ENCODE measurements at places on chromosomes 6 and 20.
A peak's percentile ranks its signal among the peaks of the same experiment; 100 is the strongest.

GRCh38 chr6:108780784-108781183 is 67.4 kb upstream of the ARMC2 start:
- DNase-seq: no peak

DNA sequence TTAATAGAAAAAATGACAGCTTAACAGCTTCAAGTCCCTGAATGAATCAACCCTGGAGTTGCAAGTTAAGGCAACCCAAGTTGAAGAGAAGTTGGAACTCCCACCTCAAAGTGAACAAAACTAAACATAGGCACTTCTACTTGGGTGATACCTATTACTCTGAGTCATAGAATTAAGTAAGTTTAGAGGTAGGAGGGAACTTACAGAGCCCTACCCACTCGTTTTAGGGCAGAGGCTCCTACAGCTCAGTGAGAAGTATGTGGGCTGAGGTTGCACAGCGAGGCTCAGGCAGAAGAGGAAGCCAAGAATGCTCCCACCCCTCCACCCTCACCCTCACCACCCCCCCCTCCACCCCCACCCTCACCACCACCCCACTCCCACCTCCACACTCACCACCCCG is 42.2 kb downstream of the NFATC2 start:
- no peak for DNase-seq

- no peak for DNase-seq
Measured at GRCh38 chr6:108895571-108895970, 47.3 kb downstream of the ARMC2 start.

DNA sequence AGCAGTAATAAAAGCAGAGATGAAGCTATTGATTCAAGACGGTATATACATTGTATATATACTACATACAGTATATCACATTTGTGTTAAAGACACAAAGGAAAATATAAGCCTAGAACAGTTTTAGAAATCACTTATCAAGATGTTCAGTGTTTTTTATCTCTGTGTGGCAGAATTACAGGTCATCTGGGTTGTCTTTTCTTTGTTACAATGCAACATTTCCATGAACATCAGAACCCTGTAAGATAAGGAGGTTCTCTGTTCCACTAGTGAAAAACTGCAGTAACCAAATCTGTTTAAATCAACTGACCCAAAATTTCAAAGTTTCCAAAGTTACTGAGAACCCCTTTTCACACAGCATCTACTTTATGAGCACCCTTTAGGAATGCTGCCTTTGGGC is 42.2 kb downstream of the B4GALT5 start:
- DNase-seq: no peak

GRCh38 chr20:49457444-49457843 is 25.0 kb downstream of the KCNB1 start:
- no peak for DNase-seq

DNA sequence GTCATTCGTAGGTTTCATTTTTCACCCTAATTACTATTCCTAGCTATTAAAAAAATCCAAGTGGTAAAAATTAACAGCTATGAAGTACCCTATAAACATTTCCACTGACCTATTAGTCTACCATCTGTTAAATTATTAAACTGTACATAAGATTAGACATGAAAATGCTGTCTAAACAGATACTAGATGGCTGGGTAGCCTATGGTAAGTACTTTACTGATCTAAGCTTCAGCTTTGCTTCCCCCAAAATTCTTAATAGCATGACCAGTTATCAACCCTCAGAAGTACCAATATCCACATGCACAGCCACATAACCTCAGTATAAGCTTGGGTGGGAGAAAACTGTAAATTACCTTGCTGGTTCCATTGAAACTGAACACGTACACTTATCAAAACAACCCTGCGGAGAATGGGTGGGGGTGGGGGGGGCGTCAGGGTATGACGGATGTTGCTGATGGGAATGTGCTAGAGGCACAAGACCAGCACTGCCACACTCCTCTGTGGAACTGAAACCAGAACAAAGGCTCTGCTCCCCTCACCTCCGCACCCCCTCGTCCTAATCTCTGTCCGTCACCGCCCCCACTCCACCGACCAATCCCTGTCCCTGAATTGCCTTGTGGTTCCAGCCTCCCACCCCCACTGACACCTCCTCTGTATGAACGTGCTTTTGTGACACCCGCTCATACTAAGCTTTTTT is 45.3 kb downstream of the B4GALT5 start:
- DNase-seq: no peak

- DNase-seq: no peak
Measured at GRCh38 chr6:147578159-147578558, 69.7 kb downstream of the SAMD5 start.

DNA sequence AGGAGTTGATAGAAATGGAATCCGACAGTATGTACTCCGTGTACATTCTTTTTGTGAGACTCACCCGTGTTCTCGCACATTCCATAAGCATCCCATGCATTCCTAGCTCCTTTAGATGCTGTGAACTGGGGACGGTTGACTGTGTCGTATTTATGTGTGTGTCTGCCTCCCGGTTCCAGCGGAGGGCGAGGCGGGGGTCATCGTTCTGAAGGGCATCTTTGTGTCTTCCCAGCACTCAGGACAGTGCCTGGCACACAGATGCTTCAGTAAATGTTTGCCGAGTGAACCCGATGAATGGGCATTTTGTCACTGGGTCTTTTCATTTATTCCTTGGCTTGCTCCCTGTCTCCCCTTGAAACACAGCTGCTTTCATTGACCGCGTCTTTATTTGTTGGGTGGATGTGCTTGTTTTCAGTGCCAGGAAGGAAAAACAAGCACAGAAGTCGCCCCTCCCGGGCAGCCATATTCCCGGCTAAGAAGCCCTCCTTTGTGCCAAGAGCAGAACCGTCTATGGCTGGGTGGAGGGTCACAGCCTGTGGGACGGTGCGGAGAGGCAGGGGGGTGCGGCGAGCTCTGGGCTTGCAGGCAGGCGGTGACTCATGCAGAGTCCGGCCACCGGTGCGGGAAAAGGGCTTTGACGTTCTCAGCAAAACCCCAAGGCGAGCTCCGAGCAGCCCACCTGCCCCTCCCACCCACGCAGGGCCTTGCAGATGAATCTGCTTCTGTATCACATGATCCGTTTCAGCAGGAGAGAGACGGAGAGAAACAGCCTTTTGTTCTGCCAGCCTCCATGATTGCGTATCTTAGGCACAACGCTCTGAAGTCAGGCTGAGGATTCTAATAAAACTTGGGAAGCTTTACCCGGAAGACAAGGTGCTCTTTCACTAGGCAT is 11.2 kb upstream of the PSMG4 start:
- DNase-seq: peak; percentile 82

GRCh38 chr6:38306931-38307330 is 332.8 kb downstream of the BTBD9 start:
- DNase-seq: no peak

DNA sequence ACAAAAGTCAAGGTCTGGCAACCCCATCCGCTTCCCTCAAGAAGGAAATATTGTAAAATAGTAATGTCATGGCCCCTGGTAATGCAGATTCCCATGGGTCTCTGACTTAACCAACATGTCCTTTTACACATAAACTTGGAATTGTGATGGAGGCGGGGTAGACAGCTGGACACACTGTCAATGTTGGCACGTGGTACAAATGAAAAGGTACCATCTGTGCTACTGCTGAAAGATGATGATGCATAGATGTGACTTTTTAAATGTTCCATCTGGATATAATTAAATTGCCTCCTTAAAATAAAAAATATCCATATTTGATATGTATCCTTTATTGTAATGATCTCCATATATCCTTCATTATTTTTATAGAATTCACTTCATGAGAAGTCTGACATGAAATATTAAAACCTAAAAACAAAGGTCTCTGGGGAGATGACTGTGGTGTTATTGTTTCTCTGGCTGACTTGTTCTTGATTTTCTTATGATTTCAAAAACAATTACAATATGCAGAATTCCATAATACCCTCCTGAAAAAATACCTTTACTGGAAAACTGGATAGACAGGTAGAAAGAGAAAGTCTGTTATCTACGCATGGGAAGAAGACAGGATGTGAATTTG is 104.5 kb downstream of the MKKS start:
- no peak for DNase-seq

GRCh38 chr6:402901-403658 is 11.5 kb downstream of the IRF4 start:
- no peak for DNase-seq

- DNase-seq: no peak
Measured at GRCh38 chr6:6577735-6578134, 10.8 kb upstream of the LY86 start.

- DNase-seq: peak; percentile 75
Measured at GRCh38 chr20:14775778-14776177, 438.4 kb upstream of the FLRT3 start.

DNA sequence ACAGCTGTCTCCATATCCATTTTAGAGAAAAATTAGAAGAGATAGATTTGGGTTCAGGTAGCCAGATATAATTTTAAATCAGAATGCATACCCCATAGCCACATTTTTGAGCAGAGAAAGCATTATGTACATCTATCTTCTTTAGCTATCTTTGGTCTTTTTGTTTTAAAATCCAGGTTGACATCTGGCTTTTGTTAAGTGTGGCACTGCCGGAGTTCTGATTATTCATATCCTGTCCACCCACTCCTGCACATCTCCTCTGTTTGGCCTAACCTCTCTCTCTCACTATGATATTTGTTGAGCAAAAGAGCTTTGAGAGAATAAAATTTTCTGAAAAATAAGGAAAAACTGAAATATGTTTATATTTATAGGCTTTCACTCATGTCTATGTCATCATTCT is 189.7 kb downstream of the PACRG start:
- DNase-seq: peak; percentile 33

GRCh38 chr20:48697845-48698491 is 129.8 kb downstream of the PREX1 start:
- peak; percentile 74 for DNase-seq

DNA sequence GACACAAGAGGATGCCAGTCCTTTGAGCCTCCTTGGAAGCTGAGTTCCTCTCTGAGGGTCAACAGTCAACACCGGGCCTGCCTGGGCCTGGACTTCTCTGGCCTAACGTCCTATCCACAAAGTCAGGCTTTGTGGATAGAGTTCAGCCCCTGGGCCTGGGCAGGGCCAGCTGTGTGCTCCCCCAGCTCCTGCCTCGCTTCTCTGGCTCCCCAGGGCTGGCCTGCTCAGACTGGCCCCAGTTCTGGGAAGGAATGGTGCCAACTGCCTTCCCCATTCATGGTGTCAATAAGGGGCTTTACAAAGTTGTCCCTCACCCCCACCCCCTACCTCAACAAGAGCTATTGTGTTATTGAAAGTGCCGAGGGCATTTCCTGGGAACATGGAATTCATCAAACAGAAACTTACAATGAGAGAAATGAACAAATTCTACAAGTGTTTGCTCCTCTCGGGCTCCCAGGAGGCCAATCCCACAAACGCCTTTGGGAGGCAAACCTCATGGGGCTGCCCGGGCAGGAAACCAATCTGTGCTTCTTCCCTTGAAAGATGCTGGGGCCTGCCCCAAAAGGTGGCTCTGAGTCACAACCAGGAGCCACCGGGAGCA is 26.5 kb upstream of the PPP1R14C start:
- DNase-seq: no peak

GRCh38 chr6:148459238-148459637 is 116.6 kb downstream of the SASH1 start:
- no peak for DNase-seq

GRCh38 chr20:32965581-32966373 is 38.5 kb downstream of the SUN5 start:
- DNase-seq: no peak

DNA sequence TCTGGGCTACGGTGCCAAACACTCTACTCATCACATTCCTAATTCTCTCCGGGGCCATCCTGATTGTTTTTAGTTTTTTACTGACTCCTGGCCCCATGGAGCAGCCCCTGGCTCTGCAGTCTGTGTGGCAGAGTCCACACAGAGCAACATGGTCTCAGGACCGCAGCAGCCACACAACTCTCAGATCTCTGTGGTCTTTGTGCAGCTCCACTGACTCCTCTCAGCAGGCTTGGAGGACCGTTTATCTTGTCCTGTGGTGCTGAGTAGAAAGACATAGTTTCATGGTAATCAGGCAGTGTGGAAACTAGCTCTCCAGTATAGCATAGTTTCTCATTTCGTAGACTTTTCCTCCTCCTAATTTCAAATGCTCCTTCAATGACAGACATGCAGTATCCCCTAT is 168.4 kb downstream of the EDN1 start:
- no peak for DNase-seq

DNA sequence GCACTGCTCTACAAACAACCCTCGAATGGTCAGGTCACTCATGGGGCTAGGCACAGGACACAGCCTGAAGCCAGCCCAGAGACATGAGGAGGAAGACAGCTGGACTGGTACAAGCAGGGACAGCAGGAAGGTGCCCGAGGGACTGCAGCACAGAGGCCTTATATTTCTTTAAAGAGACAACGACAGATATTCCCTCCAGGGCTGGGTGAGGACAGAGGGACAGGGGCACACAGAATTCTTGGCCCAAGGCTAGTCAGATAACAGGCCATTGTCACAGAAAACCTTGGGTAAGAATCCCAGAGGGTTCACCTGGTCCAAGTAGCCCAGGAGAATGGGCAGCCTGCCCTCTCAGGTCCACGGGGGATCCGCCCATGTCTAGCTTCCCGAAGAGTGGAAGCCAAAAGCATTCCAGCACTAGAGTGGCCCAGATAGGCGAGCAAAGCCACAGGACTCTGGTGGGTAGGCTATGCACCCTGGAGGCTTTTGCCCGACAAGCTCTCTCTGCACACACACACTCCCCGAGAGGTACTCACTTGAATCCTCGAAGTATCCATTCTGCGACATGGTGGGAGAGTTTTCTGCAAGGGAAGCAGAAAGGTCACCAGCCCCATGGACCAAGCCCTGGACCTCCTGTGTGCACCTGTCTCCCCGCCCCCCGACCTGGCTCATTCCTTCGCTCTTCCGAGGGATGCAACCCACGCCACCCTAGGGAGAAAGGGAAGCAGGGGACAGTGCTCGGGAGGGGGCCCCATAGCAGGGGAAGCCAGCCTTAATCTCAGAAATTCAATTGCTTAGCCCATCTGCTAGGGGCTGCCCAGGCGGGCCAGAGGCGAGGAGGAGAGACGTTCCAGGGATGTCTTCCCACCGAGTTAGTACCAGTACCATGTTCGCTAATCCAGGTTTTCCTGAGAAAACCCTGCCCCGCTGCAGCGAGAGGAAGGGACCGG is 1.7 kb downstream of the SLC4A11 start:
- DNase-seq: no peak

- DNase-seq: peak; percentile 73
Measured at GRCh38 chr20:10306440-10307358, 88.1 kb downstream of the SNAP25 start.

GRCh38 chr6:36127462-36128016 is 2.8 kb upstream of the MAPK13 start:
- no peak for DNase-seq

GRCh38 chr6:35168461-35168861 is 27.3 kb upstream of the TCP11 start:
- no peak for DNase-seq

GRCh38 chr6:167565388-167565787 is 240.5 kb downstream of the TTLL2 start:
- no peak for DNase-seq

DNA sequence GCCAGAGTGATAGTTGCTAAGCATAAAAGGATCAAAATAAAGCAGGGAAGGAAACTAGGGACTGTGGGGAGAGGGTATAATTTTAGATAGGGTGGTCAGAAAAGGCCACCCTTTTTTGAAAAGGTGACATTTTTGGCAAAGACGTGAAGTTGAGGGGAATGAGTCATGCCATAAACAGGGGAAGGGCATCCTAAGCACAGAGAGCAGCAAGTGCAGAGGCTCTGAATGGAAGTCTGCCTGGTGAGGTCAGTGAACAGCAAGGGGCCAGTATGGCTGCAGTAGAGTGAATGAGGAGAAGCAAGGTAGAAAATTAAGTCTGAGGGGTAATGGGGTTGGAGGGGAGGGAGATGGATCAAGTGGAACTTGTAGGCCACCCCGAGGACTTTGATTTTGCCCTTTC is 2.4 kb downstream of the KLC4 start:
- no peak for DNase-seq

All from fibroblast of skin of left quadriceps (primary cell).